ENCODE measurements at places on chromosomes 11 and 22.

DNA sequence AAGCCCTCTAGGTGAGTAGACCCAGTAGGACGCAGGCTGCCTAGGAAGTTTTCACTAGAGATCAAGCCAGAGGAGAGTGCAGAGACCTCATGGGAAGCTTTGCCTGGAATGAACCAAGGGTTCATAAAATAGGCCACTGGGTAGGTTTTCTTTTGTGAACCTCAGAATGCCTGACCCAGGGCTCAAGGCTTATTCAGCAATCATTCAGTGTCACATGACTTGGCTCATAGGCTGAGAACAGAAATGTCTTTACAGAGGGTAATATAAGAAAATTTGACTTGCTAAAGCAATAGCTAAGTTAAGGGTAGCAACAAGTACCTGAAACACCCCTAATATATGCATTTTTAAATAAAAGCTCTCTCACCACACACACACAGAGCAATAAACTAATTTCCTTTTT lies 132.6 kb downstream of the RAB38 start:
- DNase-seq = no peak

DNA sequence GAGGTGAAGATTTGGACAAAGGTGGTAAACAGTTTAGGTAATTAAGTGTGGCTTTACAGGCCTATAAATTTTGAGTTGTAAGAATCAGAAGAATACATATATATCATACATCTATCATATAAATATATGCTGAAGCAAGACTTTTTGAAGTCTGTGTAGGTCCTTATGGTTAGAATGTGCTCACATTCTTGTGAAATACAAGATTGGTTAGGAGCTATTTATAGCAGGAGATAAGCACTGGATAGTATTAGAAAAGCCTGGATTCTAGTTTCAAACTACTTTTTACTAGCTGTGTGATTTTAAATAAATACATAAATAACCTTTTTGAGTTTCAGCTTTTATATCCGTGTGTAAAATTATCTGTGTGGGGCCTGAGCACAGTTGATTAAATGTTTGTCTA lies 42.3 kb downstream of the ANKRD42 start:
- no peak for DNase-seq

DNA sequence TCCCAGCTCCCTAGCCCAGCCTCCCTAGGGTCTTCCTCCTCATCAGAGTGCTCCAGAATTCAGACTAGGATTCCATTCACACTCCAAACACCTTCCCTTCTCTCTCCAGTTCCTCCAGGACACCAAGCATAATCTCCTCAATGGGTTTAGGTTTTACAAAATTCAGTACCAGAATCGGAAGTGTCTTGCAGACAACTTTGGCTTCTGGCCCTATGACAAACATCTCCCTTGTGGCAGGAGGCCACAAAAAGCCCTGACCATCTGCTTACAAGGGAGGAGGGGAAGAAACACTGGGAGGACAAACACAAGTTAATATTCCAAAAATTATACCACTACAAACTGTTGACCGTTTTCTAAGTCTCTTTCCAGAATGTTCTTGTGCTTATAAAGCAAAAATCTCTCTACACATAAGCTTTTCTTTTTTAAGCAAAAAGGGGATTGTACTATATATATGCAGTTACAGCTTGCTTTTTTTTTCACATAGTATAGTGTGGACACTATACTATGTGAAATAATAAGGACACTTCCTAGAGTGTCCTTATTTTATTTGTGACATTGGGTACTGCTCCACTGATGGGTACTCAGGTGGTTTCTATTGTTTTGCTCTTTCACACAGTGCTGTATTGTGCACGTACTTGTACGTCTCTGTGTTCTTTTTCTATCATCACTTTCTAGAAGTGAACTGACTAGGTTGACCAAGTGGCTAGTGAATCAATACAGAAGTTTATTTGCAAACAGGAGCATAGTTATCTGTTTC lies 78.7 kb downstream of the BDNF start:
- no peak for DNase-seq

- DNase-seq = no peak
Observed at GRCh38 chr11:83508804-83509203, 222.6 kb upstream of the CCDC90B start.
